ENCODE measurements at places on chromosomes 7 and 10. TPM values are rescaled to one million over a fixed set of nuclear protein-coding genes. Genes with fewer than 3 reads are reported as not detected.

CYP3A7 gene
- 0.05 TPM for polyA plus RNA-seq

CREB5 gene
- polyA plus RNA-seq = 8.6 TPM

MTURN gene
- polyA plus RNA-seq = 44.5 TPM

HOXA13 gene
- polyA plus RNA-seq = not detected

PPP1R3C gene
- polyA plus RNA-seq = 69.2 TPM

DMBT1 gene
- polyA plus RNA-seq = 0.05 TPM

ECHDC3 gene
- 6.0 TPM for polyA plus RNA-seq

PWWP2B gene
- polyA plus RNA-seq = 3.6 TPM

FAM25A gene
- not detected for polyA plus RNA-seq

VSTM2A gene
- 0.13 TPM for polyA plus RNA-seq

OR6V1 gene
- polyA plus RNA-seq = not detected

CDC123 gene
- polyA plus RNA-seq = 36.7 TPM

ESYT2 gene
- polyA plus RNA-seq = 30.6 TPM

PTPRZ1 gene
- not detected for polyA plus RNA-seq

ASNS gene
- 33.3 TPM for polyA plus RNA-seq

VAX1 gene
- not detected for polyA plus RNA-seq

GIMAP1 gene
- 4.3 TPM for polyA plus RNA-seq

PROSER2 gene
- polyA plus RNA-seq = 2.2 TPM

PNLIPRP2 gene
- polyA plus RNA-seq = 4.3 TPM

CCDC172 gene
- not detected for polyA plus RNA-seq

CHAT gene
- polyA plus RNA-seq = not detected

CH25H gene
- polyA plus RNA-seq = 1.0 TPM

HMX3 gene
- polyA plus RNA-seq = not detected

THAP5 gene
- 16.7 TPM for polyA plus RNA-seq

ZNF107 gene
- 1.9 TPM for polyA plus RNA-seq

RPA3 gene
- 31.7 TPM for polyA plus RNA-seq

EMX2 gene
- polyA plus RNA-seq = not detected

HPSE2 gene
- 22.0 TPM for polyA plus RNA-seq

NME8 gene
- not detected for polyA plus RNA-seq

CELF2 gene
- 20.3 TPM for polyA plus RNA-seq

OPALIN gene
- polyA plus RNA-seq = not detected

ABCB4 gene
- polyA plus RNA-seq = 0.63 TPM

RPEL1 gene
- polyA plus RNA-seq = not detected

FAM25C gene
- 41.1 TPM for polyA plus RNA-seq

JAKMIP3 gene
- not detected for polyA plus RNA-seq

SAMD9L gene
- 4.4 TPM for polyA plus RNA-seq

PLCE1 gene
- polyA plus RNA-seq = 6.7 TPM

SH2D4B gene
- not detected for polyA plus RNA-seq

NEURL1 gene
- 2.8 TPM for polyA plus RNA-seq

NAT16 gene
- polyA plus RNA-seq = not detected

COL28A1 gene
- 0.63 TPM for polyA plus RNA-seq

NOS3 gene
- polyA plus RNA-seq = 17.3 TPM

AOC1 gene
- polyA plus RNA-seq = 17.9 TPM

SVOPL gene
- polyA plus RNA-seq = not detected

GSAP gene
- polyA plus RNA-seq = 5.8 TPM

SLC39A12 gene
- not detected for polyA plus RNA-seq

P4HA1 gene
- 10.6 TPM for polyA plus RNA-seq

CYTH3 gene
- polyA plus RNA-seq = 20.2 TPM

LRMDA gene
- polyA plus RNA-seq = 7.4 TPM

SPDYE8 gene
- polyA plus RNA-seq = not detected

ADAP1 gene
- polyA plus RNA-seq = 16.9 TPM

SPDYE2 gene
- not detected for polyA plus RNA-seq

Data from aorta (tissue), 5 donors.